ENCODE measurements at places on chromosomes 7 and 10.

GRCh38 chr7:55066524-55066923 is 47.7 kb downstream of the EGFR start:
- DNase-seq, result no peak

DNA sequence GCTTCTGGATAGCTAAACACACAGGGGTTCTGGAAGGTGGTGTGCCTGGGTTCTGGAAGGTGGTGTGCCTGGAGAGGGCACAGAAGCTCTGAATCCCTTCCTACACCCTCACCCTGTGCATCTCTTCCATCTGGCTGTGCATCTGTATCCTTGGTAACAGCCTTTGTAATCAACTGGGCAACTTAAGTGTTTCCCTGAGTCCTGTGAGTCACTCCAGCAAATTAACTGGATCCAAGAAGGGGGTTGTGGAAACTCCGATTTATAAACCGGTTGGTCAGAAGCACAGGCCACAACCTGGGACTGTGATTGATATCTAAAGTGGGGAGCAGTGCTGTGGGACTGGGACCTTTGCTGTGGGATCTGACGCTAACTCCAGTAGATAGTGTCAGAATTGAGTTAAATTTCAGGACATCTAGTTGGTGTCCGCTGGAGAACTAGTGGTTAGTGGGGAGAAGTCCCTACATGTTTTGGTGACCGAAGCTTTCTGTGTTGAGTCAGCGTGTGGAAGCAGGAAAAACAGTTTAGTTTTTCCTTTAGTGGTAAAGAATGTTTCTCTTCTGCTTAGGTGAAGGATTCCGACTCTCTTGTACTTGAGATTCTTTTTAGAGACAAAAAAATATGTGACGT is 228.1 kb downstream of the BMPER start:
- DNase-seq, result no peak

GRCh38 chr10:127150136-127150535 is 46.3 kb downstream of the INSYN2A start:
- no peak for DNase-seq

GRCh38 chr7:156722043-156722826 is 81.7 kb downstream of the RNF32 start:
- no peak for DNase-seq

GRCh38 chr7:137970253-137970975 is 31.5 kb downstream of the CREB3L2 start:
- peak; percentile 86 for DNase-seq

All from sigmoid colon (tissue), 7 donors.